ENCODE measurements at places on chromosomes 3 and 15. TPM values are rescaled to one million over a fixed set of nuclear protein-coding genes. Genes with fewer than 3 reads are reported as not detected.

Gene APEH
- total RNA-seq: 151 TPM

Gene SEC22A
- total RNA-seq: 13.5 TPM

DNA sequence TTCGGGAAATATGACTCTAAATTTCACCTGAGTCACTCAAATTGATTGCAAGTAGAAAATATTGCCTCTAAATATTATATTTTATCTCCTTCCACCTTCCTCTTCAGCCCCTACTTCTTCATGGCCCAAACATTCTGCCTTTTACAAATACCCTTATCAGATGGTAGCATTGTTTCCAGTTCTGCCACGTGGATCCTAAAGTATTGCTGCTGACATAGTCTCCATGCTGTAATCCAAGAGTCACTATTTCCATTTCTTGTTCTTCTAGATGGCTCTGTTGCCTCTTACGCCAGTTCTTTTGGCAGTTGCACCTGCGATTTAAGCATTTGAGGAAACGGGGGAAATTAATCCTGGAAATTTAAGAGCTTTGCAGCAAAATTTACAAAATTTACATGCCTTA is 13.6 kb downstream of the LMOD3 start:
- peaks cover 8% of the 10 kb centered on the region for H3K4me1 ChIP-seq
- no peak overlapping the region for H3K27ac ChIP-seq
- no peak for DNase-seq

DNA sequence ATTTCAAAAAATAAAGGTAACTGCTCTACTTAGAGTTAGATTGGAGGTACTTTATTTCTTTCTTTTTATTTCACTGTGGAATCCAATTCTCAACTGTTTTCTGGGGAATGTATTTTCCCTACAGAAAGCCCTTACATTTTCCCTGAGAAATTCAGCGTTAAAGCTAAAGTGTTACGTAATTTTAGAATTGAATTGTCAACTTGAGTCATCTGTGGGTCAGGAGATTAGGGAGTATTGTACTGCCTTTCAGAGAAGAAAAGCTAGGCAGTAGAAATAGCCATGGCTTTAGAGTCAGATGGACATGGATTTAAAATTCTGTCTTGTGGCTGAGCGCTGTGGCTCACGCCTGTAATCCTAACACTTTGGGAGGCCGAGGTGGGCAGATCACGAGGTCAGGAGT is 728.6 kb downstream of the ROBO1 start:
- no peak overlapping the region for H3K27ac ChIP-seq
- no peak for DNase-seq
- H3K27me3 ChIP-seq: no peaks in the 10 kb centered on the region
- no peaks in the 10 kb centered on the region for H3K36me3 ChIP-seq
- no peaks in the 10 kb centered on the region for H3K4me1 ChIP-seq

GRCh38 chr3:167864552-167864874 is 129.0 kb downstream of the SERPINI1 start:
- no peak for DNase-seq
- H3K27me3 ChIP-seq: no peaks in the 10 kb centered on the region
- no peaks in the 10 kb centered on the region for H3K36me3 ChIP-seq
- H3K4me3 ChIP-seq: no peak overlapping the region

DNA sequence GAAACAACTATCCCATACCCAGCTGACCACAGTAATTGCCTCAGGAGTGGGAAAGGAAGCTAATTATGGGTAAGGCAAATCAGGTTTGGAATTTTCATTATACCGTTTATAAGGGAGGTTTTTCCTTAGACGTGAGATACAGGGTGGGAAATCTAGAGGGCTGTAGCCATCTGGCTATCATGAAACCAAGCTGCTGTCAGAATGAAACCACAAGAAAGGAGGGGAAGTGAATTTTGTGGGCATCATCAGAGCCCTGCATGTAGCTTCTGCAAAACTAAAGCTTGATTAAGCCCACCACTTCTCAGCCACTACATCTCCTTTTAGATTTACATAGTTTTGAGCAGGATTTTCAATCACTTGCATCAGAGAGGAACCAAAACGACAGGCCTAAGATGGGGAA is 893.5 kb downstream of the TUSC7 start:
- no peak overlapping the region for H3K27ac ChIP-seq
- H3K4me3 ChIP-seq: no peak overlapping the region
- no peaks in the 10 kb centered on the region for H3K27me3 ChIP-seq
- H3K4me1 ChIP-seq: no peaks in the 10 kb centered on the region
- DNase-seq: no peak

Measured in transverse colon (tissue), 4 donors.